ENCODE measurements at places on chromosomes 16 and 17. TPM values are rescaled to one million over a fixed set of nuclear protein-coding genes. Genes with fewer than 3 reads are reported as not detected.

ACE gene
- 56.7 TPM for polyA plus RNA-seq

EVPLL gene
- polyA plus RNA-seq, result 0.86 TPM

PPP1R27 gene
- polyA plus RNA-seq, result 0.11 TPM

PLCG2 gene
- 7.3 TPM for polyA plus RNA-seq

MMP15 gene
- polyA plus RNA-seq, result 44.5 TPM

SETD1A gene
- polyA plus RNA-seq, result 17.7 TPM

OR1D2 gene
- 0.03 TPM for polyA plus RNA-seq

SPATA32 gene
- polyA plus RNA-seq, result 0.69 TPM

TBC1D26 gene
- 1.1 TPM for polyA plus RNA-seq

ITPRIPL2 gene
- polyA plus RNA-seq, result 24.6 TPM

IRF8 gene
- 9.8 TPM for polyA plus RNA-seq

GDPD3 gene
- polyA plus RNA-seq, result 11.8 TPM

SSTR5 gene
- polyA plus RNA-seq, result not detected

CLEC10A gene
- polyA plus RNA-seq, result 3.6 TPM

Data from left lung (tissue), 14 donors.